Kidney capillary endothelial cell (primary cell): ENCODE measurements at places on chromosomes 2 and 18.

- DNase-seq = no peak
Measured at GRCh38 chr2:134458950-134459349, 205.1 kb downstream of the MGAT5 start.

DNA sequence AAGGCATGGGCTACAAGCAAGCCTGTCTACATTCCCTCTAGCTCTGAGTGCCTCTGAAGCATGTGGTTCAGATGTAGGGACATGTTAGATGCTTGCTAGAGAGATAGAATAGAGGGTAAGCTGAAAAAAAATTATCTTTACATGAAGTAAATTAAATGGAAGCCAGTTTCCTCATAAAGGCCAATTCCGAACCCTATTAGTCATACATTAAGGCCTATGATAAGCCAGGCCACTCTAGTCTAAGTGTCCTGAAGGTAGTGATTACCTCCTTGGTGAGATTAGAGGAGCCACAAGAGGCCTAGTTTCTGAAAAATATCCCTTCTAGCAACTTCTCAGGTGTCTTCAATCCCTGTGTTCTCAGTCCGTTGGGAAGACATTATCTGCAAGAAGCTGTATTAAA, 72.4 kb upstream of the NPAS2 start:
- no peak for DNase-seq

DNA sequence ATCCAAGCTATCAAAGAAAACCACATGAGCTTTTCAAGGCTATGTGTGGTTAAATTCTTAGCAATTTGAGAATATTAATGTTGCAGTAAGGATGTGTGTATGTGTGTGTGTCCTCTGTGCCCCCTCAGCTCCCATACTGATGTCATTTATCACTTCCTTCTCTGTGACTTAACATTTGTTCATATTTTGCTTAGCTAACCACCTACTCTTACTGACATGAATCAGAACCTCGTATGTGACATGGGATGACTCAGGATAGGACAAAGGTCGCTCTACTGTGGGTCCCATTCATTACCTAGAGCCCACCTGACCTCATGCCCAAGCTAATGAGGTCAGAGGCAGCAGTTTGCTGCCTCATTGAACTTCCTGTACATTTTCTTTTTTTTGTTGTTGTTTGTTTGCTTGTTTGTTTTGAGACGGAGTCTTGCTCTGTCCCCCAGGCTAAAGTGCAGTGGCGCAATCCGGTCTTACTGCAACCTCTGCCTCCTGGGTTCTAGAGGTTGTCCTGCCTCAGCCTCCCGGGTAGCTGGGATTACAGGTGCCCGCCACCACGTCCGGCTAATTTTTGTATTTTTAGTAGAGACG, 36.3 kb downstream of the MOGAT1 start:
- DNase-seq = peak; percentile 90

- DNase-seq = no peak
Measured at GRCh38 chr2:176746411-176746810, 466.2 kb upstream of the HNRNPA3 start.

- DNase-seq = peak; percentile 85
Measured at GRCh38 chr2:10405448-10405847, 42.7 kb downstream of the ODC1 start.

DNA sequence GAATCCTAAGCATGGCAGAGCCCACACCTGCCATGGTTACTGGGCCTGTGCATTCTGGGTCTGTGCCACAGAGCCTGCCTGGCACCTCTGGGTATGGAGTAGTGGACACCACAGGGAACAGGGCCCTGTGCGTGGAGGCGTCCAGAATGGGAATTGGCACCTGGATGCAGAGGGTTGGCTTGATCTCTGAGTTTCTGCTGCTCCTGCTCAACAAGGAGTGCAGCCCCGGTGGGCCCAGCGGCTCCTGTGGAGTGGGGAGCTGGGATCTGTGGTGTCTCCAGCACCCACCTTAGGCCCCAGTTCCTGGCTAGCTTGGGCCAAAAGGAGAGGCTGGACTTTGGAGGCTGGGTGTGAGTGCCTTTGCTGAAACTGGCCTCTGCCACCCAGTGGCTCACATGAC, 7.9 kb upstream of the ANKRD62 start:
- no peak for DNase-seq

DNA sequence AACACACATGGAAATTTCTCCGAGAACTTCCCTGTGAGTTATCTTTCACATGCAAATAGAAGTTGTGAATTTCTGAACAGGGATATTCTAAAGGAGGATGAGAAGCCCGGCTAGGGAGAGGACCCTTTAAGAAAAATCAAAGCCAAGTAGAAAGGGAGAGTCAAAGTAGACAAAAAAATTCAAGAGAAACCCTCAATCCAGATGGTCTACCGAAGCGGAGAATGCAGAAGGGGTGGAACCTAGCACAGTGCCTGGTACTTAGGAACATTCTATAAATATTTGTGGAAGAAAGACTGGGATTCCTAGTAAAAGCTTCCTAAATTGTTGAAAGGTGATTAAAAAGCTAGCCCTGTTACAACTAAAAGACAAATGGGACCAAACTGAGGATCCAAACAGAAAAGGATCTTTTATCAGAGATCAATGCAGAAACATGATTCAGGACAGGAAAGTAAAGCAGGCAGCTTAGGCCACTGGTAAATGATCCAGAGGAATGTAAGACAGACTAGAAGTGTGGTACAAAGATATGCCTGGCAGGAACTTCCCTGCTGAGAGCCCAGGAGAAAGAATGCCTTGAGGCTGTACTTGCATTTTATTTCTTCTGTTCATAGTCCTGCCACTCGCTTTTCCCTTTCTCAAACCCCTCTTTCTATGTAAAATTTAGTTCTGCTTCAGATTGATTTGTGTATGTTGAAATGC, 19.5 kb upstream of the GLS start:
- no peak for DNase-seq

DNA sequence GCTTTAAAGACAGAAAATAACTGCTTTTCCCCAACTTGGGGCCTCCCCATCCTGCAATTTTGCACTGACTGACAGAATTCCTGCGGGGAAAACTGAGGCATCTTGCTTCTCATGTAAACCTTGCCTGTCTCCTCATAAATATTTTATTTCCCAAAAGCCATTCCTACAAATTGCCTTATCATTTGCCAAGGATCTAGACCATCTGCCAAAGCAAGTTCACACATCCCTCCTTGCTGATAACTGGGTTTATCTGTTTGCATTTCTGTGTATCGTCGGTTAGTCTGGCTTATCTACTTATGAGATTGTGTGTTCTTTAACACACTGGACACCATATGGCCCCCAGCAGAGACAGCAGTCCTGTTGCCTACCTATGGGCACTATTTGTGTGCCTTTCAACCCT, 3.0 kb upstream of the CNGA3 start:
- no peak for DNase-seq

DNA sequence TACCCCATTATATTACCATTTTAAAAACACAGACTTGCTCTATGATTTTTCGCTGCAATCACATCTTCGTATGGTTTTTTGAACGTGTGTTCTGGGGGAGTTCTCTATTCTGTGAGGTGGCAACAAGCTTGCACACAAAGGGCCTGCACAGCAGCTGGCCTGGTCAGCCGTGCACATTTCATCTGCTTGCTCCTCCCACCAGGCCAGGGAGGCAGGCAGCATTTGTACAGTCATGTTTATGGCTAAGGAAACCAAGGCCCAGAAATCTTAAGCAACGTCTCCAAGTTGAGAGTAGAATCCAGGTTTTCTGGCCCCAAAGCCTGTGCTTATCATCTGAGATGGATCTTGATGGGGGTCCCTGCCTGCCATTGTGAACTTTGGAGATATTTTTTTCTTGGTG, 106.4 kb upstream of the SMIM21 start:
- DNase-seq = no peak

- no peak for DNase-seq
Measured at GRCh38 chr2:2010251-2010650, 265.9 kb upstream of the PXDN start.

DNA sequence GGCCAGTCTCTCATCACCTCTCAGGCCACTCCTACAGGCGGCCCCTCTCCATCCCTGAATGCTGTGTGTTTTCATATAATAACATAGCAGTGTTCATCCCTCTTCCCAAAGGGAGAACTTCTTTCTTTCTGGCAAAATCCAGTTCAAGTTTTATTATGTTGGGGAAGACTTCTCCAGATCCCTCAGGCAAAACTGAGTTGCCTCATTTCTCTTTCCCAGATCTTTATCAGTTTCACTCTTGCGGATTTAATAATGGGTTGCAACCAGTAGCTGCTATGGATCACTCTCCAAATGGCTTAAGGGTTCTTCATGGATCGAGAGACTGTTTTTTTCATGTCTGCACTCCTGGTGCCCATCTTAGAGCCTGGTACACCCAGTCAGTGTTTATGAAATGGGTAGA, 129.9 kb downstream of the FHOD3 start:
- DNase-seq = no peak

GRCh38 chr2:108910011-108910431, 79.0 kb downstream of the EDAR start:
- no peak for DNase-seq

DNA sequence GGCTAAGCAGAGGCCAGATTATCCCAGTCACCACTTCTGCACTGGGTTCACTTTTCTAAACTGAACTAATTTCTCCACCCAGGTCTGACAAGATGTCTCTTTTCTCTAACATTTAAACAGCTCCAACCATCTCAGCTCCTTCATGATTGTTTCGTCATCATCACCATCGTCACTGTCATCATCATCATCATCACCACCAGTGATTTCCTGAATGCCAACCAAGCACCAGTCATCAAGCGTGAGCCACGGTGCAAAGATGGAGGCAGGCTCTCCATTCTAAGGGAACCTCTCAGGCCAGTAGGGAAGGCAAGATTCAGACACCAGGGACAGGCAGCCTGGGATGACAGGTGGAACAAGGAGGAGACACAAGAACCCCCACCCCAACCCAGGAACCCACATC, 25.5 kb upstream of the TMBIM1 start:
- DNase-seq = no peak

DNA sequence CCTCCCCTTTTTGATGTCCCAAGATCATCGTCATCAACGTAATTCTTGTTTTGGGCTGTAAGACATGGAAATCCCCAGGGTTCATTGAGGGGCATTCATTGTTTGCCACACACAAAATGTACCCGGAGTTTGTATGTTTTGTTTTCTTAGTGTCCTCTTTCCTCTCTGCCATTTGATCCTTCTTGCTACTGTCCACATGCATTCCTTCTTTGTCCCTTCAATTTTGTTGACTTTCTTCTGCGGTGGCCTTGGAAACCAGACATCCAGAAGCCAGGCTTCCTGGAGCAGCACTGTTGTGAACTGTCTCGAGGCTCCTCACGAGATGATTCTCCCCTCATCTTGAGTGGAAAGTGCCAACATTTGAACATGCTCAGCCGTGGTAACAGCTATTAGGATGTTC, 24.8 kb downstream of the IGFBP2 start:
- no peak for DNase-seq

- DNase-seq = peak; percentile 91
Measured at GRCh38 chr2:180523621-180524340, 456.6 kb upstream of the UBE2E3 start.

DNA sequence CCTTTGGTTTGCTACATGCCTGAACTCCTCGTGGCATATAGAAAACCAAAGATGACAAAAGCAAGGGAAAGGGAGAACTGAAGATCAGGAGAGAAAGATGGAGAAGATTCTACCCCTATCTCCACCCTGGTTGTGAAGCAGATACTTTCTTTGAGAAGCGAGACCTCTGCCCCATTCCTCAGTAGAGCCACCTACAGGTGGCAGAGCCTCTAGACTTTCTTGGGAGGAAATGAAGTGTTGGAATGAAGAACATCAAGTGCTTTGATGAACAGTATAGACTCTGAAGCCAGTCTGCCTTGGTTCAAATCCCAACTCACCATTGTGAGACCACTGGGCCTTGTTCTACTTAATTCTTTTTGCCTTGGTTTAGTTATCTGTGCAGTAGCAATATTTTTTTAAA, 348.8 kb upstream of the ETAA1 start:
- DNase-seq = no peak

DNA sequence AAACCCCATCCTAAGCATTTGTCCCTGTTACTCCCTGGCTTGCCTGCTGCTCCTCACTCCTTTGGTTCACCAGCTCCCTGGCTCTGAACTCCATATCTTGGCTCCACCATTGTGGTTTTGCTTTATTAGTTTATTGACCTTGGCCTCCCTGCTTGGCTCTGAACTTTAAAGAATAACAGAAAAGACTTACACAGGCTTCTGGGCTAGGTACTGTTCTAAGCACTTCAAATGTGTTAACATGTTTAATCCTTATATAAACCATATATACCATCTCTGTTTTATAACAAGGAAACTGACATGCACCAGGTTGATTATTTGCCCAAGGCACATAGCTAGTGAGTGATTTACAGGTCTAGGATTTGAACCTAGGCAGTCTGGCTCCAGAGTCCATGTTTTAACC, 149.7 kb upstream of the CAPN13 start:
- DNase-seq = no peak

DNA sequence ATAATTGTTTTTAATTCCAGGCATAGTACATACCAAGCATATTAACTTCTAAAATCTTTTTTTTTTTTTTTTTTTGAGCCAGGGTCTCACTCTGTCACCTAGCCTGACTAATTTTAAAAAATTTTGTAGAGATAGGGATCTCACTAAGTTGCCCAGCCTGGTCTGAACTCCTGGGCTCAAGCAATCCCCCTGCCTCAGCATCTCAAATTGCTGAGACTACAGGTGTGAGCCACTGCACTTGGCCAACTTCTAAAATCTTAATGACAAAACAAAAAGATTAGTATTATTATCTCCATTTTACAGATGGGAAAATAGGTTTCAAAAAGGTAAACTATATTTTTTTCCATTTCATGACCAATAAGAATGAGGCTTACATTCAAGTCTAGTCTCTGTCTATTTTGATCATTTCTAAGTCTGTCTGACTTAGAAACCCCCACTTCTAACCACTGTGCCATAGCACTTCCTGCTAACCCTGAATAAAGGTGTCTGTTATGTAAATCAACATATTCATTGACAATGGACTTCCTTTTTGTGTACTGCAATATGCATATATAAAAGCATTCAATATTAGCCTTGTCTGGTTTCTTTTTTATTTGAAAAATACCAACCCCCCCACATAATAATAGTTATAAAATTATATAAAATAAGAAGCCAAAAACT, 28.7 kb upstream of the ZEB2 start:
- DNase-seq = no peak

GRCh38 chr2:224591220-224591619, 6.1 kb upstream of the CUL3 start:
- peak; percentile 61 for DNase-seq

DNA sequence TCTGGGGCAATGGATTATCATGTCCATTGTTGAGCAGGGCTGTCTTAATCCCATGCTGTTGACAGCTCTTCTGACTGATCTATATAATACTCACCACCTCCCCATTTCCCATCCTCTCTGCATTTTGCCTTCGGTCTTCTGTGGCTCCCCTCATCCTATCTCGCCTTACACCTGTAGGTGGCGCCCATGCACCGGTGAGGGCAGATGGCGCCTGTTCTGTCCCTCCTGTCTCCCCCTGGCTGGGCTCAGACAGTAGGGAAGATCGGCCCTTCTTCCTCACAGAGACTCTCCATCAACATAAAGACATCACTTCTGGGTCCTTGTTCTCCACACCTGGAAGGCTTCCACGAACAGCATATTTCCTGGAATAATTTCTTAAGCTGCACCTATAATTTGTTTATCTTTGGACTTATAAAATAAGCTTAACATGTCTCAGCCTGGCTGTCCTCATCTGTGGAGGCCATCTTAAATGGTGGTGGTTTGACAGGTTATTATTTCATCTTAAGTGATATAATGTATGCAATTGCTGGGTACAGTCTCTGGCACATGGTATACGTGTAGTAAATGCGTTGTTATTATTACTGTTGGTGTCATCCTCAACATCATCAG, 10.9 kb upstream of the CDH20 start:
- peak; percentile 63 for DNase-seq

GRCh38 chr2:8168876-8169424, 512.9 kb upstream of the ID2 start:
- no peak for DNase-seq
